A549 (cell line): ENCODE measurements at places on chromosomes 12 and 14. TPM values are rescaled to one million over a fixed set of nuclear protein-coding genes. Genes with fewer than 3 reads are reported as not detected.

CYP27B1 gene
- polyA plus RNA-seq = 1.9 to 2.9 TPM (median 2.3 TPM) in 3 replicates

LPAR5 gene
- 0.29 to 0.66 TPM (median 0.58 TPM) in 3 replicates for polyA plus RNA-seq

ADGRD1 gene
- 0.29 to 0.91 TPM (median 0.36 TPM) in 3 replicates for polyA plus RNA-seq

COCH gene
- polyA plus RNA-seq = 27.6 to 33.0 TPM (median 31.9 TPM) in 3 replicates

PRKD1 gene
- polyA plus RNA-seq = 2.9 to 3.5 TPM (median 3.0 TPM) in 3 replicates

ACSM4 gene
- polyA plus RNA-seq = not detected in 3 replicates

- DNase-seq = peak; percentile 23
Measured at GRCh38 chr14:37709419-37710195, 114.2 kb downstream of the TTC6 start.

GRCh38 chr14:87065366-87065765, 927.6 kb downstream of the GALC start:
- DNase-seq = no peak

GRCh38 chr14:66572826-66573225, 64.9 kb downstream of the GPHN start:
- no peak for DNase-seq

- DNase-seq = no peak
Measured at GRCh38 chr12:58557171-58557570, 363.1 kb downstream of the LRIG3 start.

DNA sequence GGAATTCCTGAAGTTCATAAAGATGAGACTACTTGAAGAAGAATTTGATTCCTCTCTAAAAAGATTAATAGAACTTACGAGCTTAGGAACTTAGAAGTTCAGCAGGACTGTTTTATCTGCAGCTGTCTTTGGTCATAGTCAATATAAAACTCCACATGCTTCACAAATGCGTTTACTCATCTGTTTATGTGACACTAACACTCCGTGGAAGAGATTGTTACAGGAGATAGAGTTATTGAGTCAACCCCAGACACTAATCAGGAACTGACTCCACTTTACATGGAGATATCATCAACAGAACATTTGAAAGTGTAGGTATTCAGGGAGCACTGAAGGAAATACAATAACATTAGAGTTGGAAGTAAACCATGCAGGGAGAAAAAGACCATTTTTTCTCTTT, 92.8 kb downstream of the LRFN5 start:
- DNase-seq = no peak

GRCh38 chr12:13777374-13777773, 204.0 kb downstream of the GRIN2B start:
- DNase-seq = no peak

DNA sequence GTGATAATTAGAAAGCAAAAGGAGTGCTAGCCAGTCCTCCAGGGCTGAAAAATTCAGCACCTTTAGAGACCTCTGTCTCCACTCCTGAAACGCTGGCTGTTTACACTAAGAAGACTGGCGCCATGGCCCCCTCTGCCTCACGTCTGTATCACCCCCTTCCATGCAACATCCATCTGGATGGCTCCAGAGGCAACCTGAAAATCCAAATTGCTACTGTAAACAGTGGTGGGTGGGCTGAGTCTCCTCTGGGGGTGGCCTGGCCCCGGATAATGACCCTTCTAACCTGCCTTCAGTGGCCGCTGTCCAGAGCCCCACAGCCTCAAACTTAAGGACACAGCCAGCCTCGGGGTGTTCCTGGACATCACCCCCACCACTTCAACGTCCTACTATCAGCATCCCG, 1.4 kb downstream of the PRKD1 start:
- DNase-seq = no peak

- no peak for DNase-seq
Measured at GRCh38 chr14:95197551-95197950, 40.2 kb upstream of the DICER1 start.

DNA sequence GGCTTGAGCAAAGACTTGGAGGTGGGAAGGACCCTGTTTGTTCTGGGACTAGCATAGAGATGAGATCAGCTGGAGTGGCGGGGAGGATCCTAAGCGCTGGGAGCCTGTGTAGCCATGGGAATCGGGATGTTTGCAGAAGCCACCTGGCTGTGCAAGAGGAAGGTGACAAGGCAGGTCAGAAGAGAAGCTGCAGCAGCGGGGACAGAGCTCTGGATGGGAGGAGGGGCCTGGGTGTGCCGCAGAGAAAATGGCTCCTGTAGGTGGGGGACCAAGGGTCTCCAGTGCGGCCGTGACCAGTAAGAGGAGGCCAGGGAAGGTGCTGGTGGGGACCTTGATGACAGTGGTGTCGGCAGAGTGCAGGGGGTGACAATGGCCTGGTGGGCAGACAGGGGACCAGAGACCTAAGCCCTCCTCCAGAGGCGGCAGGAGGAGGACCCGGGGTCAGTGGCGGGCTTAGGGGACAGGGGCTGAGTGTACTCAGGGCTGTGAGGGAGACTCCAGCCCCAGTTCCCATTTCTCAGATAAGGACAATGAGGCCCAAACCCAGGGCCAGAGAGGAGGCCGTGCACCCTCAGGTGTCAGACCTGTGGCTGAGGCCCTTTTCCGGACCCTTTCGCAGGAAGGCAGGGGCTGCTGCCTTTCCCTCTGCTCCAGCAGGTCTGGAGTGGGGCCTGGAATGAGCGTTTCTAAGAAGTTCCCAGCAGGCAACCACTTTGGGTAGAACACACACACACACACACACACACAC, 206.6 kb upstream of the RTL1 start:
- DNase-seq = no peak

GRCh38 chr14:94560751-94561655, at the start of gene SERPINA4:
Gene SERPINA4 (plus strand): TSS chr14:94561442. CDS start chr14:94563483, 2,041 bp downstream.
- no peak for DNase-seq

DNA sequence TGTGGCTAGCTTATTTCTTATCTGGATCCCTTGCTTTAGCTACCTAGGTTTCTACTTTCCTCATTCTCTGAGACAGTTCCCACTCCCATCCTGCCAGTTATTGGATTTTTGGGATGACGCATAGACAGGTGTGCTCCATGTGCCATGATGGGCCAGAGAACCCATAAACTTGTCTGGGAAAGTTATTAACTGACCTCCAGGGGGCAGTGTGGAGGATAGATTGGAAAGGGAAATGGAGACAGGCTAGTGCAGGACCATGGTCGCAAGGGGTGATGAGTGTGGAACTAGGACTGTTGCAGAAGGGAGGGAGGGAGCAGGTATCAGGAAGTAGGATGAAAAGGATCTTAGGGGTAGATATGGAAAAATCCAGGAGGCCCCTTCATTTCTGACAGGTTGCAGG, 80.3 kb downstream of the ESRRB start:
- peak; percentile 53 for DNase-seq

DNA sequence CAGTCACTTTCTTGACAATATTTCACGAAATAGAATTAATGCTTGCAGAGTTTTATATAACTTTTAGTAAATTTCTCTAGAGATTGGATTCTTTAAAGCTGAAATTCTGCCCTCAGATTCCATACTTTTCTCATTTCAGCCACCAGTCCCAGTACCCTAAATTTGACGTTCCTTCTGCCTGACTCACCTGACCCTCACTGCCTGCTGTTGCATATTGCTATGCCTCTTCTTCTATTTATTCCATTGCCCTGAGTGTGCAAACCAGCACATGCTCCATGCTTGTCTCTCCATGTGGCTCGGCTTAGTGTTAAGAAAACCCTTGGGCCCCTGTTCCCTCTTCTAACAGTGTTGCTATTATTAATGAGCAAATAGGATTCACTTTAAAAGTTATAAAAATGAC, 533.3 kb downstream of the LRFN5 start:
- DNase-seq = no peak
